ENCODE measurements at places on chromosomes 5 and 9. TPM values are rescaled to one million over a fixed set of nuclear protein-coding genes. Genes with fewer than 3 reads are reported as not detected.

HRCT1 gene
- 1.4 TPM for total RNA-seq

GRIA1 gene
- total RNA-seq: 1.3 TPM

EXOSC2 gene
- total RNA-seq: 23.0 TPM

C6 gene
- 26.9 TPM for total RNA-seq

PLAC8L1 gene
- total RNA-seq: not detected

SLC27A6 gene
- total RNA-seq: not detected

MSX2 gene
- total RNA-seq: 2.3 TPM

TGFBI gene
- 1,161 TPM for total RNA-seq

PTPRD gene
- 1.8 TPM for total RNA-seq

CACFD1 gene
- 4.2 TPM for total RNA-seq

SLC34A3 gene
- not detected for total RNA-seq

SPAG8 gene
- 0.36 TPM for total RNA-seq

MARCHF6 gene
- total RNA-seq: 24.6 TPM

ATP10B gene
- total RNA-seq: not detected

KLHL3 gene
- total RNA-seq: 6.3 TPM

SLC6A3 gene
- not detected for total RNA-seq

GDNF gene
- not detected for total RNA-seq

POU5F2 gene
- total RNA-seq: 0.16 TPM

ESM1 gene
- total RNA-seq: 16.4 TPM

ENHO gene
- not detected for total RNA-seq

SAPCD2 gene
- total RNA-seq: 2.6 TPM

SPINK5 gene
- total RNA-seq: not detected

KIAA1958 gene
- total RNA-seq: 0.36 TPM

PCDHGB7 gene
- total RNA-seq: 7.8 TPM

MEGF10 gene
- total RNA-seq: not detected

PROB1 gene
- total RNA-seq: 1.5 TPM

CWC27 gene
- total RNA-seq: 9.7 TPM

ACOT12 gene
- not detected for total RNA-seq

ZNF608 gene
- 10.3 TPM for total RNA-seq

C5orf58 gene
- total RNA-seq: not detected

GPR151 gene
- not detected for total RNA-seq

FUT7 gene
- not detected for total RNA-seq

PCDHGA1 gene
- total RNA-seq: 0.54 TPM

PCDHB15 gene
- 1.8 TPM for total RNA-seq

TICAM2 gene
- 1.8 TPM for total RNA-seq

GRIN3A gene
- not detected for total RNA-seq

PHYHD1 gene
- total RNA-seq: 22.2 TPM

SPATA31A7 gene
- not detected for total RNA-seq

GLRA1 gene
- not detected for total RNA-seq

BAAT gene
- not detected for total RNA-seq
